ENCODE measurements at places on chromosomes 5 and 9.

GRCh38 chr5:38695021-38695958, 138.8 kb upstream of the LIFR start:
- no peaks in the 10 kb centered on the region for H3K27me3 ChIP-seq
- peaks cover 23% of the 10 kb centered on the region for H3K4me1 ChIP-seq
- H3K27ac ChIP-seq: no peak overlapping the region
- no peak for DNase-seq
- no peaks in the 10 kb centered on the region for H3K36me3 ChIP-seq

- H3K4me1 ChIP-seq: peaks cover 25% of the 10 kb centered on the region
- H3K4me3 ChIP-seq: no peak overlapping the region
- H3K36me3 ChIP-seq: no peaks in the 10 kb centered on the region
- no peak overlapping the region for H3K27ac ChIP-seq
- peaks cover 100% of the 10 kb centered on the region for H3K27me3 ChIP-seq
Observed at GRCh38 chr5:1879292-1880263, 3.1 kb downstream of the IRX4 start.

GRCh38 chr5:1908931-1909330, 26.2 kb upstream of the IRX4 start:
- H3K27ac ChIP-seq: no peak overlapping the region
- H3K36me3 ChIP-seq: no peaks in the 10 kb centered on the region
- no peaks in the 10 kb centered on the region for H3K4me1 ChIP-seq
- no peak for DNase-seq
- no peaks in the 10 kb centered on the region for H3K27me3 ChIP-seq

DNA sequence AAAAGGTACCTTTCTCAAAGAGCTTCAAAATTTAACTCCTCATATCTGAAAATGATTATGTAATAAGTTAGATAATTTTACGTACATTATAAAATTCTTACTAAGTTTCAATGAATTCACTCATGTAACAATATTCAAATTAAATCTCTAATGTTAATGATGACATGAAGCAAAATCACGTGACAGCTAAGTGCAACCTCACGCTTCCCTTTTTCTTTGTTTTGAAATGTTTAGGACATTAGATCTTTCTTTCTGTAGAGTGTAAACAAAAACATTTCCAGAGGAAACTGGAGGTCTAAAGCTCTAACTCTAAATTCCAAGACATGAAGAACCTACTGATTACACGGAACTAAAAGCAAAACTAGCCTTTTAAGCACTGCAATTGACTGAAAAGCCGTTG, 227.3 kb upstream of the TBCA start:
- H3K27me3 ChIP-seq: no peaks in the 10 kb centered on the region
- H3K36me3 ChIP-seq: no peaks in the 10 kb centered on the region
- H3K27ac ChIP-seq: no peak overlapping the region
- no peak for DNase-seq

DNA sequence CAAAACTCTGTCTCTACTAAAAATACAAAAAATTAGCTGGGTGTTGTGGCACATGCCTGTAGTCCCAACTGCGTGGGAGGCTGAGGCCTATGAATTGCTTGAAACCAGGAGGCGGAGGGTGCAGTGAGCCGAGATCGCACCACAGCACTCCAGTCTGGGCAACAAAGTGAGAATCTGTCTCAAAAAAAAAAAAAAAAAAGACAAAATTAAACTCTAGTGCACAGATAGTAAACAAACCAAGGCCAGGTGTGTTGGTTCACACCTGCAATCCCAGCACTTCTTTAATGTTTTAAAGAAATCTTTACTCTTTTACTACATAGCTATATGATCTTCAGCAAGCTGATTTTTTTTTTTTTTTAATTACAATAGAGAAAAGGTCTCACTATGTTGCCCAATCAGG, 8.4 kb downstream of the ZCCHC10 start:
- peaks cover 4% of the 10 kb centered on the region for H3K36me3 ChIP-seq
- H3K27me3 ChIP-seq: no peaks in the 10 kb centered on the region
- no peak overlapping the region for H3K4me3 ChIP-seq
- peaks cover 10% of the 10 kb centered on the region for H3K4me1 ChIP-seq

- H3K4me3 ChIP-seq: no peak overlapping the region
- no peaks in the 10 kb centered on the region for H3K27me3 ChIP-seq
- no peaks in the 10 kb centered on the region for H3K36me3 ChIP-seq
- no peaks in the 10 kb centered on the region for H3K4me1 ChIP-seq
- DNase-seq: no peak
- H3K27ac ChIP-seq: no peak overlapping the region
Observed at GRCh38 chr5:76177978-76178377, 94.8 kb downstream of the SV2C start.

- no peaks in the 10 kb centered on the region for H3K4me1 ChIP-seq
- no peak for DNase-seq
- H3K4me3 ChIP-seq: no peak overlapping the region
Observed at GRCh38 chr9:8430945-8431344, 631.4 kb upstream of the DMAC1 start.

- H3K27ac ChIP-seq: no peak overlapping the region
- H3K4me1 ChIP-seq: peaks cover 8% of the 10 kb centered on the region
- DNase-seq: peak; percentile 1
- no peaks in the 10 kb centered on the region for H3K27me3 ChIP-seq
- H3K36me3 ChIP-seq: no peaks in the 10 kb centered on the region
Observed at GRCh38 chr9:114958021-114958843, 27.8 kb upstream of the TNFSF8 start.

DNA sequence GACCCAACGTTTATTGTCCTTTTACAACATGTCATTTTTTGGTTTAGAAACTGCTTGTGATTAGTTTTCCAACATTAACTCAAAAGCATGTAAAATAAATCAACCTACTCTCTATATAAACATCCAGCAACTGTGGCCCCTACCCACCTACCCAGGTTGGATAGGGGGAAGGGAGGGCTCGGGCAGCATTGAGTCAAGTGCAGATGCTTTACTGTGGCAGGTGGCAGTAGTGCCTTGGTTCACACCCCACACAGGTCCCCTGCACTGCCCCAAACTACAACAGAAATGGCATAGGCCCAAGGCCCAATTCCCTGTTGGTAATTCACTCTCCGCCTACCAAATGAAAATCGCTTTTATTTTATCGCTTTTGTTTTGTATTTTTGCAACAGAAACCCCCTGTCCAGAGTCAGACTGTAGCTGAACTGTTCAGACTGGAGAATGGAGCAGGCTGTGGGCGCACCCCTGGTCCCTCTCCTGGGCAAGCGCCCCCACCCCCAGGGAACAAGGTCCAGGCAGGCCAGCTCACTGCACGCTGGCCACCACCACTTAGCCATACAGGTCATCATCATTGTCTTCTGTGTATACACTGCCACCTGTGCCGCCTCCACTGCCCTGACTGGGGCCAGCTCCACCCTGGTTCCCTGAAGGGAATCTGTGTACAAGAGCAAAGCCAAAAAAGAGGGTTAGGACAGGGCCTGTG, 15.7 kb downstream of the VCP start:
- no peak overlapping the region for H3K4me3 ChIP-seq
- H3K27ac ChIP-seq: no peak overlapping the region
- no peaks in the 10 kb centered on the region for H3K4me1 ChIP-seq
- H3K36me3 ChIP-seq: peaks cover 47% of the 10 kb centered on the region
- H3K27me3 ChIP-seq: no peaks in the 10 kb centered on the region

GRCh38 chr5:15807871-15808270, 307.9 kb downstream of the FBXL7 start:
- no peak for DNase-seq
- H3K4me1 ChIP-seq: peaks cover 8% of the 10 kb centered on the region
- no peaks in the 10 kb centered on the region for H3K36me3 ChIP-seq
- H3K27ac ChIP-seq: no peak overlapping the region
- no peaks in the 10 kb centered on the region for H3K27me3 ChIP-seq

DNA sequence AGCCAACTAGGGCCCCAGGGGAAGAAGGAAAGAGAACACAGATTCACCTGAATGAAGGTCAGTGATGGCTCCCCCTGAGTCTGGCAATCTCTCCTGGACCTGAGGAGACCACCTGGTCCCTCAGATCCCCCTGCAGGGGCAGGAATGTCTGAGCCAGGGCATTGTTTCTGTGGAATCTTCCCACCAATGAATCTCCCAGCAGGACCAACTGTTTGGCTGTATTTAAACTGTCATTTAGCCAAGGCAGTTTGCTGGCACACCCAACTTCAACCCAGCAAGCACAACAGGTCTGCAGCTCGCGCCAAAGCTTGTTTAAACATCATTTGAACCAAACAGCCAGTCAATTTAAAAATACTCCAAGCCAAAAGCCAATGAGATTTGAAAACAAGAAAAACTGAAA, 92.6 kb downstream of the SH3TC2 start:
- H3K4me1 ChIP-seq: peaks cover 47% of the 10 kb centered on the region
- H3K4me3 ChIP-seq: no peak overlapping the region
- peak overlapping the region; percentile 87 for H3K27ac ChIP-seq
- no peak for DNase-seq
- H3K27me3 ChIP-seq: no peaks in the 10 kb centered on the region
- H3K36me3 ChIP-seq: no peaks in the 10 kb centered on the region

DNA sequence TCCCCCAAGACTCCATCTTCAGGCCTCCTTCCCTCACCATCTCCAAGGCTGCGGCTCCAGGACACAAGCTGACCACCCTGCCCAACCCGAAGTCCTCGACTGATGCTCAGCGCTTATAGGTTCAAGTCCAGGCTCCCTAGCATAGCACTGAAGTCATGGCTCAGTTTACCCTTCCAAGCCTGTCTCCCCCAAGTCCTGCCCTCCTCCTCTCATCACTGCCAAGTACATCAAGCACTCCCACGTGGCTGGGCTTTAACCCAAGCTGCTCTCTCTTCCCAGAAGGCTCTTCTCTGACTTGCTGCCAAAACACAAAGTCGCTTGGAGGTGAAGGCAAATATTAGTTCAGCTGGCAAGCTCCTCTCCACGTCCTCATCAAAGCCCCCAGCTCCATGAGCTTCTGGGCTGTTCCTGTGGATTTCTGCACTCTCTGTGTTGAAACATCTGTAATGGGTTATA, 22.1 kb upstream of the MARCHF6 start:
- peak overlapping the region; percentile 62 for H3K27ac ChIP-seq
- H3K27me3 ChIP-seq: no peaks in the 10 kb centered on the region
- H3K4me3 ChIP-seq: no peak overlapping the region
- H3K4me1 ChIP-seq: peaks cover 22% of the 10 kb centered on the region
- no peaks in the 10 kb centered on the region for H3K36me3 ChIP-seq

DNA sequence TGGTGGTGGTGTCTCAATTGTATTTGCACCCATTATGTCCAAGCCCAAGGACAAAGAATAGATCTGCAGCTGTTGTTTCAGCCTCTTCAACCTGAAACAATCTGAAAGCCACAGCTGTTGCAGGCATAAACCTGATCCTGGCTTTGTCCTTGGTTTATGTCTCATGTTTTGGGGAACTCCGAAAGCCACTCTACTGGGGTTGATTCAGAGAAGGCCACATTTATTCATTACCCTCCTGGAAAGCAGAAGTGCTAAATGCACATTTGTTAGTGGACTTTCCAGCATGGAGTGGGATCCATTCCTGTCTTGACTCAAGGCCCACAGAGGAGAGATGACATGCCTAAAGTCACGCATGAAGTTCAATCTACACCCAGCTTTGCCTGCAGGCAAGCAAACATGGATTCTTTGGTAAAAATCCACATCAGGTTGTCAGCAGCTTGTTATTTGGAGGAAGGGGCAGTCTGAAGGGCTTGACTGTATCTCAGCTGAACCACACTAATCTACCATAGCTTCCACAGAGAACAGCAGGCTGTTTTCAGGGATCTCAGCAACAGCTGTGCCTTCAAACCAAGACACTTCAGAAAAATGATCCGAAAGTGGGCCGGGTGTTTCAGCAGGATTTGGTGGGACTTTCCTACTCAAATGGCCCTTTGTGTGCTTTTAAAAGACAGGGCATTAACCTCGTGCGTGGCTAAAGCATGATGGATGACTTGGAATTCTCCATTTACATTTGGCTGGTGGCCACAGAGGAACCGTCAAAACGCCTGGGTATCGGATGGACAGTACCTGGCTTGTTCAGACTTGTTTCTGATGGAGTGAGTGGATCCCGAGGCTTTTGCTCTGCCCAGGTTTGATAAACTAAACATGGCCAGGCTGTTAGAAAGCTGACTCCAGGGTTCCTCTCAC, 36.2 kb upstream of the ADAM19 start:
- no peak for DNase-seq
- no peaks in the 10 kb centered on the region for H3K27me3 ChIP-seq
- H3K4me3 ChIP-seq: no peak overlapping the region
- no peaks in the 10 kb centered on the region for H3K36me3 ChIP-seq

GRCh38 chr5:160507221-160507721, 85.6 kb downstream of the PTTG1 start:
- no peak overlapping the region for H3K4me3 ChIP-seq
- no peaks in the 10 kb centered on the region for H3K36me3 ChIP-seq
- H3K27me3 ChIP-seq: peaks cover 10% of the 10 kb centered on the region
- H3K4me1 ChIP-seq: peaks cover 8% of the 10 kb centered on the region

DNA sequence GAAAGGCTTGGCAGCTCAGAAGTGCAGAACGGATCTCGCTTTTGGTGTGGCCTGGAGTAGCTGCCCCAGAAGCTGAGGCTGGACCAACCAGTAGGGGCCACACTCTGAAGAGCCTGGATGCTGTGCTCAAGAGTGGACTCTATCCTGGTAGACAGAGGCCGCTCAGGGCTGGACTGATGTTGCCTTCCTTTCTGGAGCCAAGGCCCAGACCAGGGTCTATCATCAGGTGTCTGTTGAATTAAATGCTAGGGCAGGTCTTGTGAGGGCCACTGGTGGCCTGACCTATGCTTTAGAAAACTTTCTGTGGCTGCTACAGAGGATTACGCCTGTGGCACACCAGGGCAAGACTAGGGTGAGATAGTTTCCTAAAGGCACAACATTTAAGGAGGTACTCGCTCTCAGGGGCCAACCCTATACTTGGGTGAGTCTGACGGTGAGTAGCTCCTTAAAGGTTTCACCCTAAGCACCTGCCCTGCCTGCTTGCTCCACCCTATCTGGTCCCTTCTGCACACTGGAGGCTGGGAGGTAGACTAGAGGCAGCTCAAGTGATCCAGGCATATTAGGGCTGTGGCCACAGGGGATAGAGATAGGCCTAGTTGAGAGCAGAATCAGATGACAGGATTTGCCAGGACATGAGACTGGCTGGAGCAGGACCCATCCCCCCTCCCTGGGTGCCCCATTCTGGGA, 9.8 kb upstream of the IRF1 start:
- H3K36me3 ChIP-seq: no peaks in the 10 kb centered on the region
- H3K4me1 ChIP-seq: peaks cover 26% of the 10 kb centered on the region
- H3K4me3 ChIP-seq: no peak overlapping the region
- H3K27ac ChIP-seq: peak overlapping the region; percentile 59
- H3K27me3 ChIP-seq: no peaks in the 10 kb centered on the region

DNA sequence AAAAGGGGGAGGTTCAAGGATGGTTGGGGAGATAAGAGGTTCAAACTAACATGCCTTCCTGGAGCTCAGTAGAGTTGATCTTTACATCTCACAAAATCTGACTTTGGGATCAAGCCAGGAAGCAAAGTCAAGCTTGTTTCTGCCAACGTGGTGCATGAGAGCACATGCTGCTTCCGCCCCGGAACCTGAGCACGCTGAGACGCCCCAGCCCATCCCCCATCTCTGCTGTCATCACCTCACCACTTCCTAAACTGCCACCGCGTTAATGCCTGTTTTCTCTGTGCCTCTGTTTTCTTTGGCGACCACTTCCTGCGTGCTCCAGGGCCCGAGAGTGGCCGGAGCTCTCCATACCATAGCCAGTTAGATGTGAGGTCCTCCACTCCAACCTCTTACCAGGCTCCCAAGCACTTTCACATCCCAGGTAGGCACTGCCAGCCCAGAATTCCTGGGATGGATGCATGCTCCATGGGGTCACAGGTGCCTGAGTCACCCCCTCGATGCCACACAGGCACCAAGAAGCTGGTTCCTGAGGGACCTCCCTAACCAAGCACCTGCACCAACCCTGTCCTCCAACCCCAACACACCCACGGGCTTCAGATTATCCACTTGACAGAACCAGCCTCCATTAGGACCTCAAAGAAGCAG, 31.2 kb upstream of the AFAP1L1 start:
- H3K4me3 ChIP-seq: no peak overlapping the region
- DNase-seq: peak; percentile 14
- peaks cover 3% of the 10 kb centered on the region for H3K36me3 ChIP-seq

- H3K27ac ChIP-seq: no peak overlapping the region
- DNase-seq: no peak
- no peaks in the 10 kb centered on the region for H3K4me1 ChIP-seq
- no peaks in the 10 kb centered on the region for H3K27me3 ChIP-seq
Observed at GRCh38 chr5:145178641-145179523, 656.3 kb downstream of the PRELID2 start.

All from esophagus squamous epithelium (tissue), 5 donors.